ENCODE measurements at places on chromosomes 1 and 21.

DNA sequence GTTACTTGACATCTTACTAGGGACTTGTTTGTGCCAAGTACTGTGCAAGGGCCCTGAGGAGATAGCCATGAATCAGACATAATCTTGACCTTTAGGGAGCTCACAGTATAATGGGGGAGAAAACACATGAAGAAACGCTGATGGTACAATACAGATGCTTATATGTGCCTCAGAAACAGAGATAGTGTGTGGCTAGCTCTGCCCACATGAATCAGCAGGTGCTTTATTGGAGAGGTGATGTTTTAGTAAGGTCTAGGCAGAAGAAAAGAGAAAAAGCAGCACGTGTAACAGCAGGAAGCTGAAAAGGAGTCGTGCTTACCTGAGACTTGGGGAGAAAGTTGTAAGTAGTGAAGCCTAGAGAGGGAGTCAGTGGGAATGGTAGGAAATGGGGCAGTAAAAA lies 60.6 kb upstream of the LMO4 start:
- DNase-seq = no peak

GRCh38 chr1:156463874-156464273 lies 36.7 kb downstream of the MEF2D start:
- DNase-seq = no peak

GRCh38 chr1:205340676-205341075 lies 16.0 kb downstream of the KLHDC8A start:
- no peak for DNase-seq

- DNase-seq = no peak
Measured at GRCh38 chr1:227006226-227006796, 66.2 kb downstream of the COQ8A start.

- no peak for DNase-seq
Measured at GRCh38 chr1:161074676-161075368, 5.1 kb upstream of the ARHGAP30 start.

GRCh38 chr1:93919780-93920179 lies 10.6 kb upstream of the GCLM start:
- DNase-seq = no peak

GRCh38 chr1:5151511-5151910 lies 497.1 kb downstream of the AJAP1 start:
- DNase-seq = no peak

DNA sequence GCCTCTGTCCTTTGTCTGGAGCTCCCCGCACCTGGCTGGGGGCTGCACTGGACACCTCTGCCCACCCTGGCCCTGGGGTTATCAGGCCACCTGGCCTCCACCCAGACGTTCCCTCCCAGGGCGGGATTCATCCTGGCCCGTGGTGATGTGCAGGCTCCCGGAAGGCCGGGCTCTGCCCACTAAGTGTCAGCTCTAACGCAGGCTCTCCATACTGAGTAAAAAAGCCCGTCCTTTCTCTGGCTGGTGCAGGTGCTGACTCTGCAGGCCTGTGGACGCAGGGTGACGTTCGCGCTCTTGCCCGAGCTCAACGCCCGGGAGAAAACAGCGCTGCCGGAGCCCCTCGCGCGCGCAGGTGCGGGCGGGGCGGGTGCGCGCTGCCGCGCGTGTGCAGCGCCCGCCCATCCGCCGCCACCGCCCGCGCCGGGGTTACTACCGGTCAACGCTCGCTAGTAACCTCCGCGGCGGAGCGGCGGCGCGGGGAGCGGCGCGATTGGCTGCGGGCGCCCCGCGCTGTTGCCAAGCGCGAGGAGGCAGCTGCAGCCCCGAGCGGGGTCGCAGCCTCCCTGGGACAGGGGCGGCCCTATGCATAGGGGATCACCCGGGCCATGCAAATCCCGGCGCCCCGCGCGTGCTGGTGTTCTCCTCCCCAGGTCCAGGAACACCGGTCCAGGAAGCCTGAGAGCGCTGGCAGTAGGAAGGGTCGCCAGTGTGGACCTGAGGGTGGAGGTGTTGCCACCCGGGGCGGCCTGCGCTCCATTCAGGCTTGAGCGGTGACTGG lies 15.7 kb downstream of the ABCG1 start:
- DNase-seq = peak; percentile 66

DNA sequence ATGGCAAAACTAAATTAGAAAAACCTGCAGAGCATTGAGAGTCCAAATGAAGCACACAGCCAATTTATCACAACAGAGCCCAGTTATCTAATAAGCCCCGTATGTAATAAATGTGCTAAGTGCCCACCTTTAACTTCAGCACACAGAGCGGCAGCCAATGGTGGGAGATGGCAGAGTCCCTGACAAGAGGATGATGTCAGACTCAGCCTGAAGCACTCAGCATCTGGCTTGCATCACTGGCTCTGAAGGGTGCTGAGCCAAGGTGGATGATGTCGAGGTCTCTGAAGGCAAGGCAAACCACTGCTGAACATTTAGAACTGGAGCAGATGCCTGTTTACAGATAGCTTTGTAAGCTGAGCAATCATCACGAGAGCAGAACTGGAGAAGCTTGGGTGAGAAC lies 118.3 kb downstream of the NUF2 start:
- no peak for DNase-seq

DNA sequence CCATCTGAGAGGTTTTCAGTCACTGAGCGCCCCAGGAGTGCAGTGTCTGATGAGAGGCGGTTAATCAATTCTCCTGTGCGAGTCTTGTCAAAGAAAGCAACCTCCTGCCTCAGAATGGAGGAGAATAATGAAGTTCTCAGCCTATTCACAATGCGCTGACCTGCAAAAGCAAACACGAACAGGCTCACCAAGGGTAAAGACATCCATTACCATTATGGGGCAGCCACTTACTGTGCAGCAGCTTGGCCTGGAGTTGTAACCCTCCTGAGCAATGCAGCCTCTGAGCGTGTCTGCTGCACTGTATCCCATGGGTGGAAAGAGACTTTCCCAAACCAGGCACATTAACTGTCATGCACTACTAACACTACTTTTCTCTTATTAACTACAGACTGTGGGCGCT lies 11.0 kb downstream of the ABCB10 start:
- no peak for DNase-seq
